ENCODE measurements at places on chromosomes 3 and 15. TPM values are rescaled to one million over a fixed set of nuclear protein-coding genes. Genes with fewer than 3 reads are reported as not detected.

DNA sequence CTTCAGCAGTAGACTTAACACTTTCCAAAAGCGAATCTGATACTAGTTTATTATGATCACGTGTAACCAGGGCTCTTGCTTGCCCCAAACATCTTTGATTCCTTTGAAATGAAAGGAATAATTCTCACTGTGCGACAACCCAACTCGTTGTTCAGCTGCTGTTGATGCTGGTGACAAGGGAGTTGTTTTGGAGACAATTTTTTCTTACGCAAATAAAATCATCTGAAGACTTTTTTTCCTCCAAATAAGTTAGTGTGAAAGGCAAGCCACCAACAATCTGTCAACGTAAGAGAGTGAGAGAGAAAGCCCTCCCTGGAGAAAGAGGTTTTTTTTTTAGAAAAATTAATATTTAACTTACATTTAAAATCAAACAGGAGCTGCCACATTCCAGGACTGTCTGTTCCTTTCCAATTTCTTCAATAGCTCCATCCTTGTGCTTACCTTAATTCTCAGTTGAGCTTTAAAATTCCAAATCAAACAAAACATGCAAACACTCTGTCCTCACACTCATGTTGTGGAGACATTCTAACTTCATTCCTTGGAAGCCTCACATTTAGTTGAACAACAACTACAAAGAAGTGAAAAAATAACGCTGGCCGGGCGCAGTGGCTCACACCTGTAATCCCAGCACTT is 4.9 kb upstream of the P3H2 start:
- H3K36me3 ChIP-seq = no peaks in the 10 kb centered on the region
- no peaks in the 10 kb centered on the region for H3K27me3 ChIP-seq
- H3K4me3 ChIP-seq = no peak overlapping the region
- H3K4me1 ChIP-seq = peaks cover 14% of the 10 kb centered on the region

DNA sequence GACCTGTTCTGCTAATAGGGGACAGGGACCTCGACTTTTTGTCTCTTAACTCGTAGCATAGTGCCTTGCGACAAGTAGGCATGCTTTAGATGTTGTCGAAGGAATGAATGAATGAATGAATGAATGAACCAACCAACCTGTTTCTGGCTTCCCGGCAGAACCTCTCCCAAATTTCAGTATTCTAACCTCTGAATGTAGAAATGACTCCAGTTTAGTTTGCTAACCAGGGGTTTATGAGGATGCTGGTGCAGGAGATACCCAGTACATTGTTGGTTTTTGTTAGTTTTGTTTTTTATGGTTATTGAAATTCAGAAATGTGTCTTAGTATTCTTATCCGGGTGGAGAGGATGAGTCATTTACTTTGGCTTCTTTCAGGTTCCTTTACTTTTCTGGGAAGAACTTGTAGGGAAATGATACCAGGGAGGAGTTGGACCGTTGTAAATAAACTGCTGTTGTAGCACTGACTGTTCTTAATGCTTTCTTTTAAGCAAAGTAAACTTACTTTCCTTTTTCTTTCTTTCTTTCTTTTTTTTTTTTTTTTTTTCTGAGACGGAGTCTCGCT is 29.6 kb upstream of the EHHADH start:
- peaks cover 16% of the 10 kb centered on the region for H3K4me1 ChIP-seq
- no peak for DNase-seq
- no peak overlapping the region for H3K27ac ChIP-seq
- H3K4me3 ChIP-seq = peak overlapping the region; percentile 69

DNA sequence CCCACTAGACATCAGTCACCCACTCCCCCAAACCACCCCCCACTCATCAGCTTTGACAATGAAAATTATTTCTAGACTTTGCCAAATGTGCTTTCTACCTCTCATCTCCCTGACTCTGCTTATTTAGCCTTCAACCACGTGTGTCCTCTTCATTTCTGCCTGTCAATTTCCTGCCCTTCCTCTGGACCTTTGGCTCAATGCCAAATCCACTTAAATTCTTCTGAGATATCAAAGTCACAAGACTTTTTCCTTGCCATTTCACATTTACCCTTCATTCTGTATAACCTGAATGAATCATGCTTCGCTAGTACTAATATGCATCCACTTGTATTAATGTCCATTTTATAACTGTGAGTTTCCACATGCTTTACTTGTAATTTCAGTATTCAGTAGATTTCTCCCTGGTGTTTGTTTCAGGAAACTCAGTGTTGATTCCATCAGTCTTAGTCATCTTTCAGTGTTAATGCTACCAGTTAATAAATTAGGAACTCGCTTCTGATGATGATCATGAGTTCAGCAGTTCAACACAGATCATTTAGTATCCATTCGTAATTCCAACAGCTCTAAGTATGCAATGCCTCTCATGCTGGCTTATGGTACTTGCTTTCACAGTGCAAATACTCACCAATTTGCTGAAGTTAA is 128.2 kb upstream of the OSTN start:
- no peak overlapping the region for H3K4me3 ChIP-seq
- H3K27me3 ChIP-seq = no peaks in the 10 kb centered on the region
- H3K4me1 ChIP-seq = no peaks in the 10 kb centered on the region
- DNase-seq = no peak
- H3K36me3 ChIP-seq = no peaks in the 10 kb centered on the region

DNA sequence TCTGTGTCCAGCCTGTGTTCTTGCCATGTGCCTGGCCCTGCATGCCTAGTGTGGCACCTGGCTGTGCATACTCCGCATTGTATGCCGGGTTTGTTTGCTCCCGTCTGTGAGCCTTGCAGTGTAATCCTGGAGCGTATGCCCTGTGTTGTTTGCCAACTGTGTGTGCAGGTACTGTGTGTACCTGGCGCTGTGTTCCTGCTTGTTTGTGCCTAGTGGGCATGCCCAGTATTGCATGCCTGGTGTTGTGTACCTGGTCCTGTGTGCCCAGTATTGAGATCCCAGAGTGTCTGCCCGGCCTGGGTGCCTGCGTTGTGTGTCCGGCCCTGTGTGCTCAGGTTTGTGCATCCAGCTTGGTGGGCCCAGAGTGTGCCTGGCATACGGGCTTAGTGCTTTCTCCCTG is 54.5 kb upstream of the CHRNA7 start:
- H3K27me3 ChIP-seq = peaks cover 7% of the 10 kb centered on the region
- no peak overlapping the region for H3K4me3 ChIP-seq
- DNase-seq = peak; percentile 70
- no peaks in the 10 kb centered on the region for H3K36me3 ChIP-seq
- H3K4me1 ChIP-seq = peaks cover 6% of the 10 kb centered on the region

DNA sequence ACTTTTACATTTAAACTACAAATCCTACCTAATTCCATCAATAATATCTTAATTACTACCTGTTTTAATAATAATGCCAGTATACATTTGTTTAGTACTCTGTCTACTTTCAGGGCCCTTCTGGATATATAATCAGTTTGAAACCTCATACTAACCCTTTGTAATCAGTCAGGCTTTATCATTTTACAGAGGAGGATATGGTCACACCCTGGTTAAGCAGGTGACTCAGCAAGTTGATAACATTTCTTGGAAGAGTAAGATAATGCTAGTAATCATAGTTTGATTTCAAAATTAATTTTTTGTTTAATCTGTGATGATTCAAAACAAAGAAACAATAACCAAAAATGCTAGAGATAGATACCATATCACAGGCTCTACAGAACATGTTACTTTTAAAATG is 208.2 kb upstream of the MANF start:
- no peak for DNase-seq
- H3K27me3 ChIP-seq = no peaks in the 10 kb centered on the region
- H3K27ac ChIP-seq = no peak overlapping the region

- H3K4me3 ChIP-seq = no peak overlapping the region
- peak; percentile 82 for DNase-seq
- no peaks in the 10 kb centered on the region for H3K36me3 ChIP-seq
- peaks cover 3% of the 10 kb centered on the region for H3K4me1 ChIP-seq
- H3K27me3 ChIP-seq = no peaks in the 10 kb centered on the region
These were observed 41.9 kb upstream of the SLC41A3 start for GRCh38 chr3:126125781-126126251.

DNA sequence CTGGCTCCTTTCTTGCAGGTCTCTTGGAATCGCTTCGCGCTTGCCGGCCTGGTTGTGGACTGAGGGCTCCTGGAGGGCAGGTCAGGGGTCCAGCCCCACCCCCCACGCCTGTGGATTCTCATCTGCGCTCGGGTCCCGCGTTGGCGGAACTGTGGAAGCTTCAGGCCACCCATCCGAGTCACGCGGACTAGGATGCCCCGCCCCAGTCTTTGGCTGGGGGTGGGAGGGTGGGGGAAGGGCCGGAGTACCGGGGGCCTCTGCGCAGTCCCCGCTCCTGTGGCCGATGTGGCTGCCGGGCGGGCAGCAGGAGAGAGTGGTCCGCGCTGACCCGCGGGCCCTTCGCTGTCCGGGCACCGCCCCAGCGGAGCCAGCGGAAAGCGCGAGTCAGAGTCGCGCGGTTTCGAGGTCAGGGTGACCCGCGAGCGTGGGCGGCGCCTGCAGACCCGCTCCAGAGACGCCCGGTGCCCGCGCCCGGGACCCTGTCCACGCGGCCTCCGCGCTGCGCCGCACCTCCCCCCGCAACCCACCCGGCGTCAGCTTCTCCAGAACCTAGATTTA is 114.2 kb downstream of the KLF13 start:
- peaks cover 32% of the 10 kb centered on the region for H3K4me1 ChIP-seq
- DNase-seq = no peak
- peak overlapping the region; percentile 69 for H3K4me3 ChIP-seq

DNA sequence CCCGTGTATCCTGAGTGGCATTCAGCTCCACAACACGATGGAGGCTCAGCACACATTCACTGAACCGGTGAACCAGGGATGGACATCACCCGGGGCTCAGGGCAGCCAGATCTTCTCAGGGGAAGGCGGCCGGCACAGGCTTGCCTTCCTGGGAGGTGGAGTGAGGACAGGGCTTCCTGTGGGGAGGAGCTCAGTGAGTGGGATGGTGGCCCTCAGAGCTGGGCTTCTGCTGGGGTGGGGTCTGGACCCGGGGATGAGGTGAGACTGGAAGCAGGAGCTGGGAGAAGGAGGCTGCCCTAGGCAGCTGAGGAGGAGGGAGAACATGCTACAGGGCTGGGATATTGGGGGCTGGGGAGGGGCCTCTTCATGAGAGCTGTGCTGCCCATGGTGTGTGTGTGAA is 58.5 kb upstream of the PRR23E start:
- H3K27me3 ChIP-seq = no peaks in the 10 kb centered on the region
- no peak overlapping the region for H3K27ac ChIP-seq

GRCh38 chr3:133745108-133745507 is 1.1 kb upstream of the TF start:
- no peak for DNase-seq
- H3K27me3 ChIP-seq = no peaks in the 10 kb centered on the region
- peaks cover 7% of the 10 kb centered on the region for H3K4me1 ChIP-seq
- H3K4me3 ChIP-seq = no peak overlapping the region

DNA sequence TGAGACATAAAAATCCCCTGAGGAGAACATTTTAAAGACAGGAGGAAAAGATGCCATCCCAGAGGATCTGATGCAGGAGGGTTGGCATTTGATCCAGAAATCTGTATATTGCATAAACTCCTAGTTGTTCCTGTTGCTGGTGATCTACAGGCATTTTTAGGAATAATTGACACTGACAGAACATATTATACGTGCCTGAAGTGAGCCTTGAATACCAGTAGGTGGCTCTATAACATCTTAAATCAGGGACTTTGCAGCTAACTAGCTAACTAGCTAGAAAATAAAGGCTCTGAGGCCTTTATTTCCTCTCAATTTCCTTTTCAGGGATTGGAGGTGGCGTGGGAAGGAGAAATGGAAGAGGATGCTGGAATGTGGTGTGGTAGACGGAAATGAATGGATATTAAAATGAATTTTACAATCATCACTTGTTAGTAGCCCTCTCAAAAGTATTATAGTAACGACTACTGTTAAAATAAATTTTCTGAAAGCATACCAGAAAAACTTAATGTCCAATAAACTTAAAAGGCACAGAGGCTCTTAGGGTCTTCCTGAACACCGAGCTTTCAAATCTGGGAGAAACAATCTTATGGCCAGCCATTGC is 73.8 kb upstream of the ZBED2 start:
- H3K27me3 ChIP-seq = no peaks in the 10 kb centered on the region
- no peaks in the 10 kb centered on the region for H3K36me3 ChIP-seq
- H3K4me3 ChIP-seq = no peak overlapping the region
- no peak for DNase-seq
- peaks cover 10% of the 10 kb centered on the region for H3K4me1 ChIP-seq

GRCh38 chr3:25430287-25430934 is 2.3 kb downstream of the RARB start:
- DNase-seq = no peak
- H3K36me3 ChIP-seq = no peaks in the 10 kb centered on the region
- peaks cover 57% of the 10 kb centered on the region for H3K4me1 ChIP-seq
- H3K27me3 ChIP-seq = no peaks in the 10 kb centered on the region
- peak overlapping the region; percentile 67 for H3K4me3 ChIP-seq

DNA sequence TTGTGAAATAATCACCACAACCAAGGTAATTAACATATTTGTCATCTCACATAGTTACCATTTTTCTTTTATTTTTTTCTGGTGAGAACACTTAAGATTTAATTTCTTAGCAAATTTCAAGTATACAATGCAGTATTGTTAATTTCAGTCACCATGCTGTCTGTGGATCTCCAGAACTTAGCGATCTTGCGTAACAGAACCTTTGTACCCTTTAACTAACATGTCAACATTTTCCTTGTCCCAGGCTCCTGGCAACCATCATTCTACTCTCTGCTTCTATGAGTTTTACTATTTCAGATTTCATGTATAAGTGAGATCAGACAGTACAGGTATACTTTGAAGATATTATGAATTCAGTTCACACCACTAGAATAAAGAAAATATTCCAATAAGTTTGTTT is 154.4 kb downstream of the KCNAB1 start:
- no peak for DNase-seq
- H3K36me3 ChIP-seq = no peaks in the 10 kb centered on the region
- no peak overlapping the region for H3K4me3 ChIP-seq
- H3K4me1 ChIP-seq = no peaks in the 10 kb centered on the region
- no peaks in the 10 kb centered on the region for H3K27me3 ChIP-seq

GRCh38 chr3:190038050-190038933 is 82.4 kb downstream of the P3H2 start:
- no peak overlapping the region for H3K27ac ChIP-seq
- no peaks in the 10 kb centered on the region for H3K36me3 ChIP-seq
- no peak for DNase-seq
- no peak overlapping the region for H3K4me3 ChIP-seq
- no peaks in the 10 kb centered on the region for H3K27me3 ChIP-seq

DNA sequence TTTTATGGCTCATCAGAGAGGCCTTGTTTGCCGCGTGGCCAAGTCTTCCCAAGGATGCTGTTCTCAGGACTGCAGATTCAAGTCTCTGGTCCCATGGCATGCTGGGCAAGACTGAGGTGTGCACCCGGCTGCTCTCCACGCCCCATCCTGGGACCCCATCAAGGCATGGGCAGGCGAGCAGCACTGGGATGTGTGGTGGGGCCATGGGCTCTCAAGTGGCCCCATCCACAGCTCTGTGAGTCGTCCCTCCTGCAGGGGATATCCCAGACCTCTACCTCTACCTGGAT is 13.1 kb upstream of the GP9 start:
- H3K36me3 ChIP-seq = no peaks in the 10 kb centered on the region
- H3K27me3 ChIP-seq = no peaks in the 10 kb centered on the region
- no peak overlapping the region for H3K27ac ChIP-seq
- peaks cover 22% of the 10 kb centered on the region for H3K4me1 ChIP-seq
- no peak overlapping the region for H3K4me3 ChIP-seq
- DNase-seq = no peak

The SKOR1 gene
- total RNA-seq = 0.69 TPM

The ZNF501 gene
- 6.6 TPM for total RNA-seq

The CYP1A1 gene
- total RNA-seq = not detected

The CADPS gene
- 1.0 TPM for total RNA-seq

The DAZL gene
- not detected for total RNA-seq

The CFAP91 gene
- 4.3 TPM for total RNA-seq

The BFSP2 gene
- total RNA-seq = not detected

Measured in esophagus muscularis mucosa (tissue), 4 donors.